CD4-positive, alpha-beta T cell (primary cell): ENCODE measurements at places on chromosomes 13 and 19. TPM values are rescaled to one million over a fixed set of nuclear protein-coding genes. Genes with fewer than 3 reads are reported as not detected.

- DNase-seq = no peak
- H3K4me3 ChIP-seq = no peak overlapping the region
- peaks cover 78% of the 10 kb centered on the region for H3K36me3 ChIP-seq
- no peaks in the 10 kb centered on the region for H3K27me3 ChIP-seq
- no peaks in the 10 kb centered on the region for H3K4me1 ChIP-seq
- no peak overlapping the region for H3K27ac ChIP-seq
Observed at GRCh38 chr19:46384396-46384795, 29.0 kb downstream of the CCDC8 start.

DNA sequence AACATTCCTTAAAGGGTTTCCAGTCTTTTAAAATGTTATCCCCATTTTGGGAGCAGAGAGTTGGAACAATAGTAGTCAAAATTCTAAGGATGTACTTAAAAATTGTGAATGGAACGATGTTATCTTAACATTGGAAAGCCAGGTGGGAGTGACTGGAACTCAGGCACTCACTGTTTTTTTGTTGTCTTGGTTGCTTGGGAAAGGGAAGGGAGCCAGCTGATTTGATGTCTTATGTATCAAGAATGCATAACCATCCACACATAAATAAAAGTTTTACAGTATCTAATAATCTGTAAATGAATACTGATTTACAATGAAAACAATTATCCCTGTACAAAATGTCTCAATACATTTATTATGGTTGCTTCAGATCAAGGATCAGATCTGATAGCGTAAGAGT is 88.7 kb downstream of the SLC10A2 start:
- H3K36me3 ChIP-seq = no peaks in the 10 kb centered on the region
- H3K4me3 ChIP-seq = no peak overlapping the region
- no peak overlapping the region for H3K27ac ChIP-seq
- no peak for DNase-seq

DNA sequence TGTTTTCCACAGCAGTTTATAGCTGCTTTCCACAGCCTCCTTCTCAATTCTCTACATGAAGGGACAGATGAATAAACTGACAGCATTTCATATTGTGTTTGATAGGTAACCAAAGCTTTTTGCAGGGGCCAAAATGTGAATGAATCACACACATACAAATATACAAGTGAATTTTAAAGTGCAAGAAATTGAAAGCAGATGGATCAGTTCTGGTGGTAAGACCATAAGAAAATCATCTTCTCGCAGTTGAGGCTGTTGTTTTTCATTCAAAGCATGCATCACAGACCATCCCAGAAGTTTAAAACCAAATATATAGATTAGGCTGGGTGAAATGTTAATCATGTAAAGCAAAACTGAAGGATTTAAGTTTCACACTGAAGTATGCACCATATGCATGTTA is 1569.4 kb downstream of the PCDH9 start:
- no peaks in the 10 kb centered on the region for H3K27me3 ChIP-seq
- H3K27ac ChIP-seq = no peak overlapping the region
- H3K36me3 ChIP-seq = no peaks in the 10 kb centered on the region

- no peak overlapping the region for H3K27ac ChIP-seq
- no peak for DNase-seq
- H3K4me3 ChIP-seq = no peak overlapping the region
- H3K27me3 ChIP-seq = peaks cover 12% of the 10 kb centered on the region
- H3K36me3 ChIP-seq = no peaks in the 10 kb centered on the region
Observed at GRCh38 chr19:29566496-29567054, 39.5 kb upstream of the POP4 start.

DNA sequence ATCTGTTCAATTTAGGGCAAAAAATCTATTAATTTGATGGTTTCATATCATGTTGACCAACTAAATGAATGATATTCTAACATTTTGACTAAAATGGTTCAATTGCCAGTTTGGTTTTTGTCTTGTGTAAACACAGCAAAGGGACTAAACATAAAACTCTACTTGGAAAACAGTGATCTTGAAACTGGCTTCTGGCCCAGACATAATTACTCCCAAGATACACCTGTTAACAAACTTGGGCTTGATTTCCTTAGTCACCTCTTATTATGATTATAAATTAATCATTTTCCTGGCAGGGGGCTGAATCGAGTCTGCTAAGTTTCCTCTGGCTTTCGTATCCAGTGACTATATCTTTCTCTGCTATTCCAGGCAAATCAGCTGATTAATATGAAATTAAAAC is 78.0 kb upstream of the OXGR1 start:
- peaks cover 6% of the 10 kb centered on the region for H3K27me3 ChIP-seq
- H3K4me3 ChIP-seq = no peak overlapping the region
- H3K36me3 ChIP-seq = no peaks in the 10 kb centered on the region
- no peaks in the 10 kb centered on the region for H3K4me1 ChIP-seq

GRCh38 chr13:51339354-51339753 is at the start of gene SERPINE3:
SERPINE3 (plus strand) TSS chr13:51339691; CDS start chr13:51341092, 1,401 bp downstream.
- no peak within 1 kb of the TSS for H3K4me3 ChIP-seq
- no peak within 1 kb of the TSS for H3K27ac ChIP-seq
- H3K36me3 ChIP-seq = no peaks in the 10 kb centered on the region
- H3K4me1 ChIP-seq = no peaks in the 10 kb centered on the region
- H3K27me3 ChIP-seq = no peaks in the 10 kb centered on the region
- DNase-seq = no peak

GRCh38 chr13:62879071-62879470 is 1463.4 kb upstream of the PCDH20 start:
- H3K27ac ChIP-seq = no peak overlapping the region
- no peaks in the 10 kb centered on the region for H3K27me3 ChIP-seq
- DNase-seq = no peak
- no peak overlapping the region for H3K4me3 ChIP-seq
- H3K4me1 ChIP-seq = no peaks in the 10 kb centered on the region

- no peak overlapping the region for H3K4me3 ChIP-seq
- no peak for DNase-seq
- no peaks in the 10 kb centered on the region for H3K36me3 ChIP-seq
- H3K4me1 ChIP-seq = no peaks in the 10 kb centered on the region
Observed at GRCh38 chr19:40458597-40458974, 7.0 kb downstream of the BLVRB start.

DNA sequence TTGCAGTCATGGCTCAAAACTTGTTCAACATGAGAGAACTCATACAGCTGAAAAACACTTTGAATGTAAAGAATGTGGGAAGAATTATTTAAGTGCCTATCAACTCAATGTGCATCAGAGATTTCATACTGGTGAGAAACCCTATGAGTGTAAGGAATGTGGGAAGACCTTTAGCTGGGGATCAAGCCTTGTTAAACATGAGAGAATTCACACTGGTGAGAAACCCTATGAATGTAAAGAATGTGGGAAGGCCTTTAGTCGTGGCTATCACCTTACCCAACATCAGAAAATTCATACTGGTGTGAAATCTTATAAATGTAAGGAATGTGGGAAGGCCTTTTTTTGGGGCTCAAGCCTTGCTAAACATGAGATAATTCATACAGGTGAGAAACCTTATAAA is 20.1 kb downstream of the ZNF283 start:
- H3K27ac ChIP-seq = no peak overlapping the region
- H3K4me3 ChIP-seq = no peak overlapping the region
- H3K4me1 ChIP-seq = no peaks in the 10 kb centered on the region
- no peak for DNase-seq
- peaks cover 23% of the 10 kb centered on the region for H3K36me3 ChIP-seq

DNA sequence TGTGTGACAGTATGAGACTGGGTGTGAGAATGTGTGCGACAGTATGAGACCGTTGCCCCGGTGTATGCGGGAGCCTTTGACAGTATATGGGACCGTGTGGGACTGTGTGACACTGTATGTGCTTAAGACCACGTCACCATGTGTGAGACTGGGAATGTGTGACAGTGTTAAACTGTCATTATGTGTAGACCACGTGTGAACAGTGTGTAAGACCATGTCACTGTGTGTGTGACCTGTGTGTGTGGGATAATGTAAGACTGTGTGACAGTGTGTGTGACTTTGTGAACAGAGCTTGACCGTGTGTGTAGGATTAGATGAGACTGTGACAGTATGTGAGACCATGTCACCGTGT is 549 bp downstream of the ZNF583 start:
- H3K4me1 ChIP-seq = peaks cover 22% of the 10 kb centered on the region
- H3K4me3 ChIP-seq = peak overlapping the region; percentile 82
- DNase-seq = no peak
- H3K27me3 ChIP-seq = no peaks in the 10 kb centered on the region

DLL3 gene
- total RNA-seq = not detected

FFAR2 gene
- total RNA-seq = 0.41 TPM

PRRG2 gene
- 0.78 TPM for total RNA-seq

ZIC2 gene
- total RNA-seq = not detected

PSG7 gene
- not detected for total RNA-seq

PROZ gene
- not detected for total RNA-seq
